ENCODE measurements at places on chromosomes 11 and 22. TPM values are rescaled to one million over a fixed set of nuclear protein-coding genes. Genes with fewer than 3 reads are reported as not detected.

DNA sequence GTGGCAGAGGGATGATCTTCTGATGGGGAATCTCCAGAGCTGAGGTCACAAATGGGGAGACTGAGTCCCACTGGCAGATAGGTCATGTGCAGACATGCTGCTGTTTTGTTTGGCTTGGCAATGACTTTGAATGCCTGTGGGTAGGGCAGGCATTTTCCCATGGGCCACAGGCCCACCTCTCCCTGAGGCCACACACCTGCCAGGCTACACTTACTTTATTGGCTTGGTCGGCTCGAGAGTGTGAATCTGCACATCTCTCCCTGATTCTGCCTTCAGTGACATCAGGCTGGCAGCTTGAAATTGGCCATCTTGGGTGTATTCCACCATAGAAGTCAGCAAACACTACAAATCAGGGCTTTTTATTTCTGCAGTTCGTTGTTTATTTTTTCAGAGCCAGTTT lies 91.5 kb downstream of the GRIK4 start:
- DNase-seq: no peak
- H3K4me3 ChIP-seq: no peak overlapping the region
- H3K36me3 ChIP-seq: no peaks in the 10 kb centered on the region

DNA sequence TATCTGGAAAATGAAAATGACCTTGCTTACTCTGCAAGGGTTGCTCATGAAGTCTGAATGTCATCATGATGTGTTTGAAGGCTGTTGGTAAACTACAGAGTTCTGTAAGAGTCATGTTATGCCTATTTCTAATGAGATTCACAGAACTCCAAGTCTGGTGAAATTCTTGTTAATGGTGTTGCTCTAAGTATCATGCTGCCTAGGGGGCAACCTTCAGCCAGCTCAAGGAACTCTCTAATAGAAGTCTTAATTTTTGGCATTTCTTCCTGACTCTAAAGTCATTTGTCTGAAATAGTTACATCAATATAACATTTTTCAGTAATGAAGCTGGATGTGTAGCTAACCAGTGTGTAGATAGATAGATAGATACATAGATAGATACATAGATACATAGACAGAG lies 302.8 kb downstream of the FAT3 start:
- DNase-seq: no peak
- H3K27me3 ChIP-seq: no peaks in the 10 kb centered on the region
- no peak overlapping the region for H3K27ac ChIP-seq
- no peak overlapping the region for H3K4me3 ChIP-seq
- no peaks in the 10 kb centered on the region for H3K36me3 ChIP-seq

GRCh38 chr11:80188076-80188627 lies 747.3 kb upstream of the TENM4 start:
- H3K27me3 ChIP-seq: no peaks in the 10 kb centered on the region
- no peaks in the 10 kb centered on the region for H3K36me3 ChIP-seq
- H3K4me1 ChIP-seq: no peaks in the 10 kb centered on the region
- no peak overlapping the region for H3K27ac ChIP-seq

- no peak overlapping the region for H3K4me3 ChIP-seq
- H3K4me1 ChIP-seq: no peaks in the 10 kb centered on the region
Measured at GRCh38 chr11:33952805-33953204, 60.9 kb upstream of the LMO2 start.

The TRIM48 gene
- total RNA-seq: not detected

The SNAP29 gene
- 34.7 TPM for total RNA-seq
